ENCODE measurements at places on chromosomes 16 and 17.

DNA sequence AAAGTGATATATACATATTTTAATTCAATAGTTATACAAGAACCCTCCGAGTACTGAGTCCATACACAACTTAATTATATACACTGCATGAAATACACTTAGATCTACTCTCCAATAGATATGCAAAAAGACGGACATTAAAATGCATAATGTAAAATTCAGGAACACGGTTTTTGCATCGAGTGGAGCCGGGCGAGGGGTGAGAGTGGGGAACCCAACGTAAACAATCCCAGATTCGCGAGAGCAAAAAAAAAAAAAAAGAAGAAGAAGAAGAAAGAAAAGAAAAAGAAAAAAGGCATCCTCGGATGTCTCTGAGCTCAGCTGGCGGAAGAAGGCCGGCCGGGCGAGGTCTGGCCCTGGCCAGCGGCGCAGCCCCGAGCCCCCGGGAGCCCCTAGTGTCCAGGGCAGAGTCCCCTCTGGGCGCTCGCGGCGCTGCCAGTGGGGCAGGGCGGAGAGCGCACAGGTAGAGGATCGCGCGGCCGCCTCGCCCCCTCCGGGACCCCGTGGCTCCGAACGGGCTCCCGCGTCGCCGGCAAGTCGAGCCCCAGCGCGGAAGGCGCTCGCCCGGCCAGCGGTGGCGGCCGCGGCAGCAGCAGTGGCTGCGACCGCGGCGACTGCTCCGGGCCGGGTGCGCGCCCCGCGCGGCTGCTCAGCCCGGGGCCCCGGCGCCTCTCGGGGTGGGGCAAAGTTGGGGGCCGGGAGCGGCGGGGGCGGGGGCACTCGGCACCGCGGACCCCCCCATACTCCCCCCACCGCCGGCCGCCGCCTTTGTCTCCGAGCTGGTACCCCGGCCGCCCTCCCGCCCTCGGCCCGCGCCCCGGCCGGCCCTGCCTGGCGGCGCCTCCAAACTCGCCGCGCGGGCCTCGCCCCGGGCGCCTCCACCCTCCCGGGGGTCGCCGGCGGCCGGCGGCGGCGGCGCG is 9.6 kb upstream of the ZFHX3 start:
- no peak for DNase-seq

GRCh38 chr17:66399441-66399840 is 97.0 kb downstream of the PRKCA start:
- DNase-seq: no peak

GRCh38 chr17:74795327-74796020 is 19.3 kb upstream of the NAT9 start:
- DNase-seq: no peak

GRCh38 chr17:50057521-50057991 is 1.6 kb downstream of the ITGA3 start:
- DNase-seq: no peak

DNA sequence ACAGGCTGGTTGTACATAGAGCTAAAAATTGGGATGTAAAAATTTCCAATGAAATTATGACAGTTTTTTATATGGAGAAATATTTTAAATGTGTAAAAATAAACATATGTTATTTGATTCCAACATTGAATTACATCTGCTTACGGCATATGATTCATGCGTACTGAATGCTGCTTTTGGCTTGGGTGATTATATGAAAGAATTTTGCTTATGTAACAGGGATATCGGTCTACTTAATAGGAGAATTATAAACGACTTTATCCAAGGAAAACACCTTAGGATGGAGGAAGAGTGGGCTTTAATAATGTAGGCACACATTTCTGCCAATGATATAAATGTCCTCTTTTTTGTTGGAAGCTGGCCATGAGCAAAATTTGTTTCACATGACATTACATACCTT is 197.3 kb upstream of the GOT2 start:
- no peak for DNase-seq

DNA sequence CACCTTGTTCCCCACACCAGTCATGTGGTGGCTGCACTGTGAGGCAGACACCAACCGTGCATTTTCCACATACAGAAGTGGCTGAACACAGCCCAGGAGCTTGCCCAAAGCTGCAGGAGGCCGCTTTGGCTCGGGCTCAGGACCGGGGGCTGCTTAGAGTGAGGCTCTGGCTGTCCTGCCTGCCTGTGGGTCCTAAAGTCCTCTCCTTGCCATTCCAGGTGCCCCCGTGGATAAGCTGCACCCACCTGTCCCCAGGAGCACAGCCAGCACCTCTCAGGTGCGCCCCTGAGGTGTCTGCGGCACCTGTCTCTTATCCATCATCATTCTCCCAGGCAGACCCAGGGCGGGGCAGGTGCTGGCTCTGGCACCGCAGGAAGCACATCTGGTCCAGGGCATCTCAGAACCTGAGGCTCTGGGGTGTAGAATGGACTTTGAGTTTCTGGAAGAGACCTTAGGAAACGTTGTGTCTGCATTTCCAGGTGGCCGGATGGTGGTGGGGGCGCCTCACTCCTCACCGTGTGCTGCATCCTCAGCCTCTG is 180.5 kb upstream of the ZNF469 start:
- DNase-seq: no peak

- DNase-seq: peak; percentile 59
Measured at GRCh38 chr17:81960130-81960958, 643 bp downstream of the NOTUM start.
